Gastrocnemius medialis (tissue), 4 donors: ENCODE measurements at places on chromosomes 2 and 18. TPM values are rescaled to one million over a fixed set of nuclear protein-coding genes. Genes with fewer than 3 reads are reported as not detected.

DNA sequence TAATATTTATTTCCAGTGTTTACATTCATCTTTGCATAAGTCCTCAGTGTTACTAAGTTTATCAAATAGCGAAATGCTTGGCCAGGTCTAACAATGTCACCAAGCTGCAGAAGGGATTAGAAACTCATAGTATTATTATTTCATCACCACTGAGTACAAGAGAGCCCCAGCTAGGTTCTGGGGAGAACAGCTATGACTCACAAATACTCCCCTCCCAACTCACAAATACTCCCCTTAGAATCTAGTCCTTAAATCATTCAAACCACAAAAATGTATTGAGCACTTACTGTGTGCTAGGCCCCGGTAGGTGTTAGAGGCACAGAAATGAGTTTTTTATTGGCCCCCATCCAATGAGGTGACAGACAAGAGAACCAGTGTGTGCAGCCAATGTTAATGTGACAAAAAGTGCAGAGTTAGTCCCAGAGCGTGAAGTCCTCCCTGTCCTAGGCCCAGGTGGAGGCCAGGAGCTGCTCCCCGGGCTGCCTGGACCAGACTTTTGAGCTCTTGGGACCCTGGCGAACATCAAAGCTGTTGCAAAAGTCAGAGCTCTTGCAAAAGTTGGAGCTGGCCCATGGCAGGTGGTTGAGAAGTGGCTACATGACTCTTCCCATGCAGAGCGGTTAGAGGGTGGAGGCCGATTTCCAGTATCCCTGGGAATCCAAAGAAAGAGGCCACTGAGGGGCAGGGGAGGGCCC is 9.8 kb downstream of the STEAP3 start:
- peak; percentile 59 for DNase-seq
- H3K4me3 ChIP-seq = no peak overlapping the region
- peak overlapping the region; percentile 86 for H3K27ac ChIP-seq
- peaks cover 78% of the 10 kb centered on the region for H3K4me1 ChIP-seq
- H3K36me3 ChIP-seq = no peaks in the 10 kb centered on the region
- H3K27me3 ChIP-seq = no peaks in the 10 kb centered on the region

GRCh38 chr2:69119104-69119894 is 106.3 kb downstream of the ANTXR1 start:
- no peaks in the 10 kb centered on the region for H3K36me3 ChIP-seq
- no peak overlapping the region for H3K27ac ChIP-seq
- no peak for DNase-seq
- no peaks in the 10 kb centered on the region for H3K4me1 ChIP-seq
- H3K27me3 ChIP-seq = no peaks in the 10 kb centered on the region
- no peak overlapping the region for H3K4me3 ChIP-seq

- no peaks in the 10 kb centered on the region for H3K27me3 ChIP-seq
- H3K4me3 ChIP-seq = no peak overlapping the region
- no peaks in the 10 kb centered on the region for H3K4me1 ChIP-seq
- H3K36me3 ChIP-seq = no peaks in the 10 kb centered on the region
- no peak overlapping the region for H3K27ac ChIP-seq
Observed at GRCh38 chr18:68944826-68945225, 146.9 kb downstream of the CCDC102B start.

DNA sequence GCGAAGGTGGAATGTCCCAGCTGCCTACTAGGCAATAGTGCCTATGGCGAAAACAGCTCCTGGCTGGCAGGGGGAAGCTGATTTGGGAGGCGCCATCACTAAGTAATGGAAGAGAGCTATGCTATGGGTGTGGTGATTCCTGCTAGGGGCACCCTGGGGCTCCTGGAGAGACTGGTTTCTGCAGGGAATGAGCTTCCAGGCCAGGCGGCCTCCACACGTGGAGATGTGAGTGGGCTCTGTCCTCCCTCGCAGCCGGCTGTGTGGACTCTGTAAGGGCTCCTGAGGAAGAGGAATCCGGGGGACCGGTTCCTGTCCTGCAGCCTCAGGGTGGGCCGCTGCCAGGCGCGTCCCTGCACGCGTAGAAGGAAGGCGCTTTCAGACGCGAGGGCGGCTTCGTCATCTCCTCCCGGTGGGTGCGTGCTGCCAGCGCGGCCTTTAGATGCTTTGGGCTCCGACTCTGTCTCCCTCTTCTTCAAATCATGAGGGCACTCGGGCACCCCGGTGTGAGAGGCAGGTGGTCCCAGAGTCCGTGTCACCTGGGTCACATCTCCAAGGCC is 55.5 kb upstream of the ANKRD62 start:
- peaks cover 14% of the 10 kb centered on the region for H3K4me1 ChIP-seq
- no peak for DNase-seq
- H3K4me3 ChIP-seq = peak overlapping the region; percentile 67
- H3K27ac ChIP-seq = peak overlapping the region; percentile 49
- H3K27me3 ChIP-seq = no peaks in the 10 kb centered on the region

DNA sequence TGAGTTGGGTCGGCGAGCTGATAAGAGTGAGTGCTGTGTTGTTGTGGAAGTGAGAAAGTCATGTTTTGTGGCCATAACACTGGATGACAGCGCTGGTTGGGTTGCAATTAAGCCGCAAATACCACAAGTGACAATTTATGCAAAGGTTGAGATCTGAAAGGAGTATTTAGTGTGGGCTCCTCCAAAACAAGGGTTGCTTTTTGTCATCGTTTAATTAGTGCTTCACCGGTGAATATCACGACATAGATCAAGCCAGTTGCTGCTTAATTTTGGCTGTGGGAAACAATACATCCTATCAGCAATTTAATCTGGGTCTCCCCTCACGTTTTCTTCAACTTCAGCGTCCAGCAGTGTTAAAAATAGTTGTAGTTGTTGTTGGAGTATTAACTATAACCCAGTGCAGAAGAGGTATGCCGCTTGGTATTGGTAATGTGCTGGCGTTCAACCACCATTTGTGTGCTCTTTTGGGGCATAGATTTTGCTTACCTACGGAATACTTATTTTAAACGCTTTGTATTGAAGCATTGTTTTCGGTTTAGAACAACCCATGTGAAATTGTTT is 662 bp downstream of the ACVR2A start:
- no peaks in the 10 kb centered on the region for H3K27me3 ChIP-seq
- H3K27ac ChIP-seq = peak overlapping the region; percentile 96
- H3K36me3 ChIP-seq = no peaks in the 10 kb centered on the region
- peak overlapping the region; percentile 69 for H3K4me3 ChIP-seq
- DNase-seq = no peak

C2orf80 gene
- total RNA-seq = not detected

AFF3 gene
- 0.55 TPM for total RNA-seq

RNF125 gene
- total RNA-seq = 3.3 TPM
